ENCODE measurements at places on chromosomes 4 and X.

DNA sequence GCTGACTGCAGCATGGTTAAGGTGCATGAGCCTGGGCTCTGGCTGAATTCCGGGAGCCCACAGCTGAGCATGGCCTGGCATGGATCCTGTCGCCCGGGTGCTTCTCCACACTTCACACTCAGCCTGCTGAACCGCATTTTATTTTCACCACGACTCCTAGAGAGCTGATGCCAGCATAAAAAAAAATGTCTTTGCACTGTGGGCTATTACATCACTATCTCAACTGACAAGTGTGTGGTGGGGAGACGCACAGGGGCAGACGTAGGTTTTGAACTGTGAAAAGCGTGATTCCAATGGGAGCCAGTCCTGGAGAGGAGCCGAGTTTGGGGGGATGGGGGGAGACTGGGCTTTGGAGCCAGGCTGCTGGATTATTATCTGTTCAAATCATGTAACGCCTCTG, 36.8 kb downstream of the BCOR start:
- no peak for DNase-seq

GRCh38 chrX:112851161-112851779, 10.6 kb upstream of the AMOT start:
- DNase-seq: no peak

DNA sequence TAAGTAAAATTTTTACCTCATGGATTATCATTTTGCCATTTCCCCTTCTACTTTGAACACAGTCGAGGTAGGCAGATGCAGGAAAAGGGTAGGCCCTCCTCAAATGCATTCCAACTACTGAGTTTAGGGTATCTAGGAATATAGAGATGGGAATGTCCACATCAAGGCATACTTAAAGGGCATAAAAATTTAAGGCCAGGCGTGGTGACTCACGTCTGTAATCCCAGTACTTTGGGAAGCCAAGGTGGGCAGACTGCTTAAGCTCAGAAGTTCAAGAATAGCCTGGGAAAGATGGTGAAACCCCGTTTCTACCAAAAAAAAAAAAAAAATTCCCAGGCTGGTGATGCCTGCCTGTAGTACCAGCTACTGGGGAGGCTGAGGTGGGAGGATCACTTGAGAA, 146.5 kb downstream of the PDGFC start:
- DNase-seq: no peak

GRCh38 chrX:111039606-111040005, 56.4 kb upstream of the PAK3 start:
- DNase-seq: no peak

- DNase-seq: no peak
These were observed 120.0 kb downstream of the ADGRL3 start for GRCh38 chr4:61320154-61320553.

DNA sequence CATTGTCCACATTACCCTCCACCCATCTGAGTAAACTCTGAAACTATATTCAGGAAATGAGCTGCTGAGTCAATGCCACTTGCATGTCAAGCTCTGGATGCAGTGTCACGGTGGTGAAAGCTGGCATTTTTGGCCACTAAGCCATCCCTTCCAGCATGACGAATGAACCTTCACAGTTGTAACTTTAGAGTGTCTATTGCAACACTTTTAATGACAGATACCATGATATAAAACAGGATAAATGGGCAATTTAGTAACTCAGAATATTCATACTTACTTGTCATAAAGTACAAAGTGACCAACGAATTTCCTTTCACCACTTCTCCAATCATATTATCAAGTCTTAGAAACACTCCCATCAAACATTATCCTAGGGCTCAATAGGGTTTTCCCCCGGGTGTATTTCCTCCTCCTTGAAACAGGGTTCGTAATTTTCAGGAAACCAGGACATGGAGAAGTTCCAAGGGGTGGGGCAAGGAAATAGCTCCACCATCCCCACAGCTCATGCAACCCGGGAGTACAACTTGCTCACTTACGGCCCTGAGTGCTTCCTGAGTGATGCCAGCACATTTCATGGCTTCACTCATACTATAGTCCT, 73.1 kb downstream of the MTHFD2L start:
- DNase-seq: no peak

DNA sequence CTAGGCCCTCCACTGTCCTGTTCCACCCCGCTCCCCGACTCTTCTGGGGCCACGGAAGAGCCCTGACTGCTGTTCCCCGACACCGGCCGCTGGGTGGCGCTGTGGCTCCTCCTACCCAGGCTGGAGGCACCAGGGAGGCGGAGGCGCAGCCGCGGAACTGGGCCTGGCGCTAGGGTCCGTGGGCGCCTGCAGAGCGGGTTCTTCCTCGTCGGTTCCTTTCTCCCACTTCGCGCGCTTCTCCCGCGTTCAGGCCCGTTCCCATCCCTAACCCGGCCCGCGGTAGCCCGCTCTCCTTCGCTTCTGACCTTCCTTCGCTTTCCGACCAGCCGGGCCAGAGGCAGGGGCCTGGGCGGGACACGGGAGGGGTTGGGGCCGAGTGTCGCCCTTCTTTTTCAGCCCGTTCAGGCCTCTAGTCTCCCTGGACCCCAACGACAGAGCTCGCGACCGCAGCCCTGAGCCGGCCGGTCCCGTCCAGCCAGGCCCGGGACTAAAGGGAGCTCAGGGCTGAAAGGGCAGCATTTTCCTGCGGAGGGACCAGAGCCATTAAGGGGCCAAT, 34.3 kb downstream of the NALF2 start:
- DNase-seq: peak; percentile 70

GRCh38 chr4:103197765-103198110, 405 bp downstream of the CENPE start:
- DNase-seq: no peak

GRCh38 chr4:128519163-128519830, 231.7 kb upstream of the PGRMC2 start:
- no peak for DNase-seq

DNA sequence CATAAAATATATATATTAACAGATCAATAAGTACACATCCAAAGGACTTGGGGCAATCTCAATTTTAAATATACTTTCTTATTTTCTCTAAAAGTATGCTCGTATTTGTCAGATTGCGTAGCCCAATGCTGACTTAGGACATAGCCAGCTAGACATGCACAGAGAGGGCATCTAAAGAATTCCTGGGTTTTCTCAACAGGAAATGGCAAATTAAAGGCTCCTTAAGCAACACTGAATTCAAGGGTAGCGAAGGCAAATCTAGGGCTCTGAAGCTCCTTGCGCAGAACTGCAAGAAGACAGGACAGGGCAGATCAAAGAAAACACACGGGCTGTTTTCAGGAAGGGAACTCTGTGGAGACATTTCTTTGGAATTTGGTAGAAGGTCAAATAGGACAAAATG, 94.6 kb upstream of the FTHL17 start:
- no peak for DNase-seq

DNA sequence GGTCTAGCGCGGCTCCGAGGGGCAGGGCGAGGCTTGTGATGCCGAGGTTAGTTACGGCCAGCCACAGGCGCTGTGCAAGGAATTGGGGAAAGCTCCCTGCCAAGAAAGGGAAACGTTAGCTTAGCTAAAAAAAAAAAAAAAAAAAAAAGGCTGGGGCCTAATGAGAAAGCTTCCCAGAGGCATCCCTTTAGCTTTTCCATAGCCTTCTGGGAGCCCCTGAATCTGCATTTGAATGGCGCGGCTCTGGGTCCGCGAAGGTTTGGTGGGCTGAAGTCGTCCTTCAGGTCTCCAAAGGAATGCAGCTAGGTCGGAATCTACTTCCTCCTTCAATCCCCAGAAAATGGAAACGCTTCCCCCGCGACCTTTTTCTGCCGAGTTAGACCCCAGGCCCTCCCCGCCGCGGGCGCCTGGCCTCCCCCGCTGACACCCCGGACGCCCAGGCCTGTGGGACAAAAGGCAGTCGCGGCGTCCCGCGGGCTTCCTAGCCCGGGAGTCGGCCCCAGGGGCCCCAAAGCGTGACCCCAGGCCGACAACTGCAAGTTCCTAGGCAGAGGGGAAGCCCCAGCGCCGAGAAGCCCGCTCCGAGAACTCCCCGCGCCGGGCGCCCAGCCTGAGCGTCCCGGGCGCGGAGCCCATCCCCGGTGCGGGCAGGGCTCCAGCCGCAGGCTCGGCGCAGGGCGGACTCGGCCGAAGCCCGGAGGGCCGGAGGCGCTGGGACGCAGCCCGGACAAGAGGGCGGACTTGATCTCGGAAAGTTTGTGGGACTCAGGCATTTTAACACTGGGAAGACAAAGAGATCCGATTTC, 605 bp upstream of the FAT1 start:
- no peak for DNase-seq

GRCh38 chr4:150816491-150816890, 198.6 kb downstream of the LRBA start:
- DNase-seq: no peak

DNA sequence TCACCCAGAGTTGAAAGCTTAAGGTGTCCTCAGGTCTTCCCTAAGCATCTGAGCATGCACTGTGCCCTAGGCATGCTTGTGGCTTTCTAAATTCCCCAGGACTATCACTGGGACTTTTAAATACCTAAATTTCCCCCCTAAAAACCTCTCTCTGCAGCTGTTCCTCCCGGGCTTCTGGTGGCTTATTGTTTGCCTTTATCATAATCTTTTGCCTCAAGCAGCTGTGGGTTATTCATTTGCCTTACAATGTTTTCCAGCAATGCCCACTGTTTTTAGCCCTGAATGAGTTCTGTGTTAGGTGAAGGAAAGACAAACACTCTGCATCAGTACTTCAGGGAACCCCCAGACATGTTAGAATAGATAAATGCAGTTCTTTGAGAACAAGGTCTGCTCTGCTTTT, 455.0 kb downstream of the ZIC3 start:
- DNase-seq: no peak

DNA sequence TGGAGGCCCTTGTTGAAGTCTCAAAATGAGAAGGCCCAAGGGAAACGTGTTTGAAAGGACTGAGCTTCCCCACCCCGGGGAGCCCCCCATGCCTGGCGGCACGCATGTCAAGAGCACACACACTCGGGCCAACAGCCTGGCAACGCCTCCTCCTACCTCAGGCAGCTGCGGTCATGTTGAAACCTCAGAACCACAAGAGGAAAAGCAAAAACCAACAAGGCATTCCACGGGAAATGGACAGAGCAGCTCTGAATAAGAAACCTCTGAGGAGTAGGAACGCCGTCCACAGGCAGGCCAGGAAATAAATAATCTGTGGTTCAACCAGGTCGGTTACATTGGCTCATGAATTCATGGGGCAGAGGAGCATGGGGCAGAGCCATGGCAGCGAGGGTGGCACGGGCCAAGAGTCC, 95.7 kb upstream of the AFAP1 start:
- no peak for DNase-seq

GRCh38 chrX:1398431-1399340, 6.8 kb upstream of the SLC25A6 start:
- DNase-seq: peak; percentile 13

Measured in activated T-cell treated with anti-CD3 and anti-CD28 coated beads, Interleukin-2, amount 50 U/mL, for 1 hour (primary cell).